ENCODE measurements at places on chromosomes 1 and 21.

GRCh38 chr1:33957854-33958253 is 94.0 kb downstream of the HMGB4 start:
- DNase-seq = no peak

DNA sequence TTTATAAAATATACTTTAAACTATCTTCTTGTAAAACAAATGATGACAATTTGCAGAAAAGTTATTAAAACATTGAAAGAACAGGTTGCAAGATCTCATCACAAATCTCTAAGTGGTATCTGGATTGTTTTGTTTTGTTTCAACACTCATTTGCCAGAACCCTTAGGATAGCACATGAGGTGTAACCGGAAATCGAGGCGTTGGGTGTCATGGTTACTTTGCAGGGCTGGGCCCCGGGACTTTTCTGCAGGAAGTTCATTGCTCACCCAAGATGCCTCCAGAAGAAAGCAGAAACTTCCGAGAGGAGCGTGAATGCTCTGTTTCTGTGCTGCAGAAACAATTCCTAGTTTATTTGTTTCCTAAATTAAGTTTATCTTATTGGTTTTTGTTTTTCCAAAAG is 2.5 kb downstream of the DISC1 start:
- no peak for DNase-seq

- DNase-seq = no peak
Measured at GRCh38 chr1:16120407-16120806, 35.5 kb downstream of the EPHA2 start.

DNA sequence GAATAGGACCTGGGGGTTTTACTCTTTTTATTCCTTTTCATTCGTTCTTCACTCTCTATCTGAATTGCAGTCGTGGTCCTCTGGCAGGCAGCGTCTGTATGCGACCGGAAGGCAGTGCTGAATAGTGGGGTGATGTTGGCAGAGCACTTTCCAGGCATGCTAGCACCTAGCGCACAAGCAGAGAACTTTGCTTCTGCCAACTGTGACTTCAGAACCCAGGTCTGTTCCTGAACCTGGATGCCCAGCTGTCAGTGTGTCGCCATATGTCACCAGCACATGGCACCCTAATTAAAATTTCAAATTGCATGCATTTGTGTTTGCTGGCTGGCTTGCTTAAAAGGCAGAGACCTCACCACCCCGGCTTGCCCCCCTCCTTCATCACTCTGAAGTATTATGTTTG is 116.2 kb downstream of the NFIA start:
- no peak for DNase-seq

- DNase-seq = no peak
Measured at GRCh38 chr1:212596798-212597197, 11.8 kb upstream of the ATF3 start.

GRCh38 chr1:93346421-93346993 is 800 bp downstream of the DR1 start:
- no peak for DNase-seq

DNA sequence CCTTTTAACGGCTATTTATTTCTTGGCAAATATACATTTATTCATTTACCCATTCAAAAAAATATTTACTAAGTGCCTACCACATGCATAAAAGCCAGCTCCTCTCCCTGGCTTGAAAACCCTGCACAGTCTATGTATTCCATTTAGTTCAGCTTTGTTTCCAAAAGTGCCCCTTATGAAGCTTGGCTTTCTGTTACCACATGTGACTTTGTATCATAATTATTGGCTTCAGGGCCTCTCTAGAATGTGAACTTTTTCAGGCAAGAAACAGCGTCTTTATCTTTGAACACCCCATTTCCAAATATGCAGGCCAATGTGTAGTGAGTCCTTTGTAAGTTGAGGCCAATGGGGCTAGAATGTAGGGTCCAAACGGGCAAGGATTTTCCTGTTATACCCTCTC is 69.4 kb downstream of the CACHD1 start:
- no peak for DNase-seq

- DNase-seq = no peak
Measured at GRCh38 chr1:45004281-45004920, 6.7 kb downstream of the HECTD3 start.

- peak; percentile 30 for DNase-seq
Measured at GRCh38 chr1:236281198-236281653, 532 bp downstream of the ERO1B start.

DNA sequence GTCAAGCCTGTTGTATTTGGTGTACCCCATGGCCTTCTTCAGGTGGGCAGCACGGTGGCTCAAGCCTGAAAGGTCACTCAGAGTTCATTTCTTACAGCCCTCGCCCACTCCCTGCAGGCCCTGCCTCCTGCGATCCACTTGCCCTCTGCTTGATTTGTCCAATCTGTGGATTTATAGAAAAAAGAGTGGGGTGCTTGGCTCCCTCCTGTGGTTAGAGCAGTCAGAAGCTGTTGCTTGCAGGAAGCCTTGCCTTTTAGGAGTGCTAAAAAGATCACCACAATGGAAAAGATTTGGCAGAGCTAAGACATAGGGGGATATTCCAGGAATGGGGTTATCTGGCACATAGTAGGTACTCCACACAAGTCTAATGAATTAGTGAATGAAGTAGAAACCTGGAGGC is 108.0 kb upstream of the TRABD2B start:
- no peak for DNase-seq

DNA sequence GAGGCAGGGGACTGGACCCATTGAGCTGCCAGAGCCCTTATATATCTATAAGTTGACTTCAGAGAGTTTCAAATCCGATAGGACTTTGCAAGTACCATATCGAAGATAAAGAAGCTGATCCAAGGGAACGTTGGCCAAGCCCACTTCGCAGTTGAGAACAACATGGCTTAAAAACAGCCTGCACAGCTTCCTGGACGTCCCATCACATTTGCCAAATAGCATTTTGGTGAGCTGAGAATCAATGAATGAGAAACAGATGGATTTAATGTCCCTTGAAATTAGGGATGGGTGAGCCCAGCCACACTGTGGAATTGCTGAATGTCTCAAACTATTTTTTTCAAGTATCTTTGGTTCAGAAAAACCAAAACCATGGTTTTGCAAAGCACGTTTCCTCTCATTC is 64.8 kb downstream of the KCNJ15 start:
- DNase-seq = no peak

DNA sequence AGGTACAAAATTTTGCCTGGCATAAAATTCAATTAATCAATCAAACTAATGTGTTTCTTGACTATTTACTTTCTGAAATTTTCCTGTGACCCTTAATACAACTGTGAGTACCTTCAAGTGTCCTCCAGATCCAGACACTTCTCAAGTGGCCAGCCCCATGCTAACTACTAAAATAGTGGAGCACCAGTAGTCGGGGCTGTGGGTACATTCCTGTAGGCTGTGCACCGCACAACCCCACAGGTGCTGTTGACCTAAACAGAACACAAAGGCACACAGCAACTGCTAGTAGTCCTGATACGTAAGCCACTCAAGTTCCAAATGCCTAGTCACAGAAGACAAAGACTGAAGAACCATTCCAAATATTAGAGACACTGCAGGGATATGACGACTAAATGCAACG is 36.6 kb downstream of the TMEM50B start:
- DNase-seq = peak; percentile 76

DNA sequence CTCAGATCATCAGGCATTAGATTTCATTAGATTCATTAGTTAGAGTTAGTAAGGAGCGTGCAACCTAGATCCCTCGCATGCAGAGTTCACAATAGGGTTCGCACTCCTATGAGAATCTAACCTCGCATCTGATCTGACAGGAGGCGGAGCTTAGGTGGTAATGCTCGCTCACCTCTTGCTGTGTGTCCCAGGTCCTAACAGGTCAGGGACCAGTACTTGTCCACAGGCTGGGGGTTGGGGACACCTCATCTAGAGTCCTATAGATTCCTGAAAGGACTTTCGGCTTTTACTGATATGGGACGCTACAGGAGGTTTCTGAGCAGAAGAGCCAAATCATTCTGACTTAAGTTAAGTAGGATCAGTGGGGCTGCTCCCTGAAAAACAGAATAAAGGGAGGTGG is 91.4 kb downstream of the AKT3 start:
- no peak for DNase-seq

DNA sequence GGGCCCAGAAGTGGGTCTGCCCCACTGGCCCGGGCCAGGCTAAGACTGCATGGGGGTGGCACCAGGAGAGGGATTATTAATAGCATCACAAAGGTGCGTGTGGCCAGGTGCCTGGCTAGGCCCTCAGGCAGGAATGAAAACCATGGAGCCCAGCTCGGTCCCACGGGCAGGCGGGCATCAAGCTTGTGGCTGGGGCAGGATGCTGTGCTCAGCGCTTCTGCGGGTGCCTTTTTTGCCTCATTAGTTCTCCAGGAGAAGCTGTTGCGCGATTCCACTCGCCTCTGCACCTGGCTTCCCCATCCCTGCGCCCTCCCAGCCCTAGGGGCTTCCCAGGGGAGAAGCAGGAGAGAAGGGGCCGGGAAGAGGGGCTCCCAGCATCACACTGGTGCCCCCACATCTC is 39.3 kb downstream of the CITED4 start:
- DNase-seq = no peak

GRCh38 chr1:50084389-50084788 is 24.3 kb upstream of the ELAVL4 start:
- DNase-seq = no peak

- no peak for DNase-seq
Measured at GRCh38 chr1:224635356-224635755, 19.2 kb downstream of the CNIH3 start.

GRCh38 chr21:45286671-45287437 is 841 bp downstream of the POFUT2 start:
- DNase-seq = no peak

DNA sequence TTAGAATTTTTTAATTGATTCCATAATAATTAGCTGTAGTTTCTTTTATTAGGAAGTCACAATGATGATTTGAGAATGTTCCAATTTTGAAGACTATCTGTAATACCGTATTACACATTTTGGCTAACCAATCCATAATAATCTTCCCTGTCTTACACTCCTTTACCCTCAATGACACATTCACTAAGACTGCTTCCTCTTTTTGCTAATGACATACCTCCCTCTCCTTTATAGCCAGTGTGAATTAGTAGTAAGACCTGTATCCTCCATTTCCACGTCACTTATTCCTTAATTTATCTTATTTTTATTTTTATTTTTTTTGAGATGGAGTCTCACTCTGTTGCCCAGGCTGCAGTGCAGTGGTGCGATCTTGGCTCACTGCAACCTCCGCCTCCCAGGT is 10.1 kb downstream of the KDM1A start:
- DNase-seq = no peak

- DNase-seq = no peak
Measured at GRCh38 chr1:150243003-150243402, 7.1 kb upstream of the ANP32E start.

DNA sequence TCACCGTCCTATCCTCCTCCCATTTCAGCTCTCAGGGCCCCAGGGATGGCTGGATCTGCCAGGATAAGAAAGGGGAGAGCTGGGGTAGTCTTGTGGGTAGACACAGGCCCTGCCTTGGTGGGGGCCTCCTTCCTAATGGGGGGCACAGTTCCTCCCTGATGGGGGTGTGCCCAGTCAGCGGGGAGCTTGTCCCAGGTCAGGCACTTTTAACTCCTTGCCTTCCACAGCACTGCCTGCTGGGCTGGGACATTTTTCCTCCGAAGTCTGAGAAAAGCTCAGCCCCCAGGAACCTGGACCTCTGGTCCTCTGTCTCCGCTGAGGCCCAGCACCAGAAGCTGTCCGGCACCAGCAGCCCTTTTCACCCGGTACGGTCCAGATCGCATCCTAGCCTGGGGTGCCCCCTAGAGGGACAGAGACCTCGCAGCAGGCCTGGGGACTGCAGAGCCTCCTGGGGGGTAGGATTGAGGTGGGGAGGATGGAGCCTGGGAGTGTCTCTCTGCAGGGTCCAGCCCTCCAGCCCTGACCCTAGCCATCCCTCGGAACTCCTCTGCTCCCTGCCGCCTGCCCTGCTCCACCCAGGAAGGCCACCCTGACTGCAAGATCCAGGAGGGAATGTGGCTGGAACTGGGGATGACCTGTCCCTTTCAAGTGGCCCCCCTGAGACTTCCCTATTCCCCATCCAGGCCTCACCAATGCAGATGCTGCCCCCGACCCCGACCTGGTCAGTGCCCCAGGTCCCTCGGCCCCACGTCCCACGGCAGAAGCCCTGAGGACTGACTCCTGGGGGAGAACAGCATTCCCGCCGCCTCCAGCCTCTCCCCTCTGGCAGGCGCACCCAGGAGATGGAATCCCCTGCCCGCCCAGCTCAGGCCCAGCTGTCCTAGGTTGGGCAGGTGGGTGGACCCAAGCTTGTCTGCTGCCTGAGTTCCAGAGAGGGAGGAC is 12.0 kb downstream of the MIIP start:
- DNase-seq = no peak

GRCh38 chr1:159992161-159992560 is 38.1 kb upstream of the SLAMF9 start:
- no peak for DNase-seq

GRCh38 chr1:73452522-73452921 is 745.5 kb downstream of the LRRIQ3 start:
- DNase-seq = no peak

DNA sequence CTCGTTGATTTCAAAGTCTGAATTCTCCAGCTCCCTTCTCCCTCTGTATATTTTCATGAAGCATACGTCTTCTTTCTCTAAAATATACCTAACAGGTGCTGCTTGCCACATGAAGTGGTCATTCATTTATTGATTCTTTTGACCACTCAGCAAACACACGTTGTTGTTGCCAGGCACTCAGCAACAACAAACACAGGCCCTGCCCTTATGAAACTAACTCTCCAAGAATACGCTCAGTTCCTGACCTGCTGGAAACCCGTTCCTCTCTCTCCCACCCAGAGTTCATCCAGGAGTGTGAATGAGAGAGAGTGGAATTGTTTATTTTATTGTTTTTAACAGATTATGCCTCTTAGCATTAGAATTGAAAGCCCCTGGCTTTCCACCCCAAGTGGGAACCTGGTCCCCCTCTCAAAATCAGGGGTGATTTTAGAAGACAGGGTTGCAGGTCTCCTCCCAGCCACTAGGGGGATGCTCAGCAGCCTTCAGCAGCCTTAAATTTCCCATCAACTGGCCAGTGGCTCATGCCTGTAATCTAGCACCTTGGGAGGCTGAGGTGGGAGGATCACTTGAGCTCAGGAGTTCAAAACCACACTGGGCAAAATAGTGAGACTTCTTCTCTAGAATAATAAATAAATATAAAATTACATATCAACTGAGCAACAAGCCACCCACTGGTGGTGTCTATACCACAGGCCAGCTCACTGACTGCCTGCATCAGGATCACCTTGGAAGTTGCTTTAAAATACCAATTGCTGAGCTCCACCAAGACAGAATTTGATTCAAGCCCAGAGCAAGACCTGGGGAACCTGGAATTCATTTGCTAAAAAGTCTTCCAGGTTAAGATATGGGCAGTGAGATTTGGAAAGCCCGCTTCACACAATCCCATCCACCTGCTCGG is 181.0 kb upstream of the KLHDC7A start:
- peak; percentile 77 for DNase-seq

GRCh38 chr1:185016880-185017279 is 28.5 kb upstream of the RNF2 start:
- no peak for DNase-seq

- no peak for DNase-seq
Measured at GRCh38 chr21:14718951-14719350, 172.8 kb upstream of the SAMSN1 start.
